CD4-positive, alpha-beta T cell treated with Interleukin-6 at 100 ng/mL for 8 hours (primary cell): ENCODE measurements at places on chromosomes 1 and 21.

GRCh38 chr1:60234776-60235175 is 161.2 kb upstream of the C1orf87 start:
- DNase-seq = no peak

- DNase-seq = no peak
Observed at GRCh38 chr21:33289199-33289819, 23.1 kb downstream of the IL10RB start.

DNA sequence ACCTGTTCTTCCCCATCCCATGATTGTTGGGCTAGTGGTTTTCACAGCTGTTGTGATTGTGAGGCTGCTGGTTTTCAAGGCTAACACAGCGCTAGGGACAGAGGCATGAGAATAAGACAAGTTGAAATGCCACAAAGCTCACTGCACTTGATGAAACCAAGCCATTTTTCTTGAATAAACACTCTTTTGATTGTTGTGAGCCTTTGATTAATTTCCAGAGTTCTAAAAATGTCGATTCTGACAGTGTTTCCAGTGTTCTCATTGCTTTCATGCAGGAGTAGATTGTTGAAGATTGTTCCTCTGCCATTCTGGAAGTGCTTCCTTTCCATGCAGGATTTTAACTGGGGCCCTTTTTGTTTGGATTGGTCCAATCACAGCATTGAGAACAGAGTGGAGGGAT is 134.9 kb upstream of the GRIK3 start:
- DNase-seq = no peak

DNA sequence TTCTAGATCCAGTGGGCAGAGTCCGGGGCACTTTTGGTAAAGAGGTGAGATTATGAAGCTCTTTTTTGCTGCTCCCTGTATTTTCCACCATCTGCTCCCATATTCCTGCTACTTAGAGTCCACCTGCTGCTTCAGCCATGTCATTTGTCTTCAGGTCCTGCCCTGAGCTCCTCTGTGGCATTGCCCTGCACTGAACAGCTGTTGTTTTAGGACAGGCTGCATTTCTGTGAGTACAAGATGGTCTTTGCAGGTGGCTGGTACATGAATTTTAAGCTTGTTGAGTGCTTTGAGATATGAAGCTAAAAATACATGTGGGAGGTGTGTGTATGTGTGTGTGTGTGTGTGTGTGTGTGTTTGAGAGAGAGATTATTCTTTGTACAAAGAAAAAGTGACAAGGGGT is 21.9 kb downstream of the MT1HL1 start:
- no peak for DNase-seq

GRCh38 chr1:36095760-36096405 is 7.2 kb downstream of the ADPRS start:
- DNase-seq = no peak

DNA sequence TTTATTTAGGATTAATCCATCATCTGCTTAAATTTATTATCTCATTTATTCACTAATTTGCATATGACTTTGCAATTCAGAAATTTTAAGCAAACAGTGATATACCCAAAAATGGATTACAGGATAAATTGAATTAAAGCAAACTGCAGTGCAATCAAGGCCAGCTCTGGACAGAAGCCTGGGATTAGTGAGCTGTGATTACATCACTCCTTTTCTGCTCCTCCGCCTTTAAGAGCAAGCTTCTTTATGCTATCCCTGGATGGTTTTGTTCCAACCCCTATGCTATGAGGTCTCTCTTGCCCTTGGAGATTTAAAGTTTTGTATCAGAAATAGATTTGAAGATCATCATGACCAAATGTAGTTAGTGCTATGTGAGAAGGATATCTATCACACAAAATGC is 32.6 kb downstream of the GPR52 start:
- no peak for DNase-seq

DNA sequence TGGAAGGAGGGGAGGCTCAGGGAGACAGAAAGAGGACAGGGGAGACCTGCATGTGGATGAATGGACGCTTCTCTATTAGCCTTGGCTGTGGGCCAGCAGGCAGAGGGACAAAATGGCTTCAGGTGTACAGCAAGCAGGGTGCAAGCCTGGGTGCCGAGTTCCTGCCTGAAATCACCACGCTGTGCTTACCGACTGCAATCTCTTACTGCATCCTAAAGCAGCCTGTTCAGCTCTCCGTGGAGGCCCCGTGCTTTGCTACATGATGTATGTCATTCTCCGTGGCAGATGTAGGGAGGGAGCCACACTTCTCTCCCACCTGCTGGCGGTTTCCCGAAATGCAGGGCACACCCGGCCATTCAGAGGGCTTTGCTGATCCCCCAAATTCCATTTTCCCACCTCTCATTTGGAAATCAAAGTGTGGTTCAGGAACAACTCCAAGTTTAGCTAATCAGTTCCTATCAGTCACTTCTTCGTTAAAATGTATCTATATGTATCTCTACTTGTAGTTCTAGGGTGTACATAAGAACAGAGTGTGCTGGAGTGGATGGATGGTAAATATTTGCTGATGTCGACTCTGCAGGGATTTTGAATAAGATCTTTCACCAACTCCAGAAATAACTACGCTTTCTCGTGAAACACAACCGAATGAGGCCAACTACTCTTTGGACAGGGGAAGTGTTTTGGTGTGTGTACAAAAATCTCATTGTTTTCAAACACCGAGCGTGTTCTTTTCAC is 122.3 kb upstream of the BACE2 start:
- DNase-seq = no peak

DNA sequence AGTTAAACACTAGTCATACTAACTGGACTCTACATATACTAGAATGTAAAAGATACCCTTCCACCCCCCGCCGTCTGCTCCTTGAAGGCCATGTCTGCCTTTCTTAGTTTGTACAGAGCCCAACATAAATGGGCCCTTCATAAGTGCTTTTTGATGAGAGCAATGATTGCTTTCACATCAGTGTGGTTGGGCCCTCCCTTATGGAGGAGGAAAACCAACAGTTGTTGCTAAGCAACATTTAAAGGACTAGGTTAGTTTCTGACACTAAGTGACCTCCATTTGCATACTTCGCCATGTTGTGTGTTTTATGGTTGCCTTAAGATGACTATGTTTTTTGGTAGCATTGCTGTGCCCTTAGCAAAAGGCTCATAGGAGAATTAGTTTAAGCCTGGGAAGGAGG is 182.0 kb upstream of the SGIP1 start:
- peak; percentile 64 for DNase-seq

- no peak for DNase-seq
Observed at GRCh38 chr1:69985376-69985775, 220.0 kb downstream of the LRRC40 start.

DNA sequence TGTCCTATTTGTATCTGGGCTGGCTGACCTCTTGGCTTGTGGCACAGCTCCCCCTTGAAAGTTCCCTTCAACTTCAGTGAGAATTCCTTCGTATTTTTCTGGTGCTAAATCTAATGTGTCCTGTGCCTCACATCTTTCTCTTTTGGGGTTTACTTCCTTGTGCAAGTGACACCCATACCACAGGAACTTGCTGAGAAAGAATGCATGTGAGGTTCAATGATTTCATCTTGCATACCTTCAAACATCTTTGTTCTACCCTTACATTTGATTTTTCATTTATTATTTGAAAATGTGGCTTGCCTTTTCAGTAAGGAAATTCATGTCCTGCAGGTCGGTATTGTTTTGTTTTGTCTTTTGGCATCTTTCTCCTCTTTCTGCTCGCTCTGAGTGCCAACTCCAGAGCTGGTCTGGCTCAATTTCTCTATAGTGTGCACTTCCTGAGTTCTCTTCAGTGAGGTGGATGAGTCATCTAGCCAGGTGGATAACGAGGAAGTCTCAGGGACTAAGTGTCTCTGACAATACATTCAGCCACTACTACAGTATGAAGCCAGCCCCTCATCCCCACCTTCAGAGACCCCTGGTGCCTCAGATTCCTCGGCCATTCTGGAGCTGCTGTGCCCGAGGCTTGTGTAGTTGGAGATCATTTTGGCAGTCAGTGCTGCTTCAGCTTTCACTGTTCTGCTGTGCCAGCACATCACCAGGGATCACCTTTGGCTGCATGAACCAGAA is 59.5 kb downstream of the RIPK4 start:
- no peak for DNase-seq

DNA sequence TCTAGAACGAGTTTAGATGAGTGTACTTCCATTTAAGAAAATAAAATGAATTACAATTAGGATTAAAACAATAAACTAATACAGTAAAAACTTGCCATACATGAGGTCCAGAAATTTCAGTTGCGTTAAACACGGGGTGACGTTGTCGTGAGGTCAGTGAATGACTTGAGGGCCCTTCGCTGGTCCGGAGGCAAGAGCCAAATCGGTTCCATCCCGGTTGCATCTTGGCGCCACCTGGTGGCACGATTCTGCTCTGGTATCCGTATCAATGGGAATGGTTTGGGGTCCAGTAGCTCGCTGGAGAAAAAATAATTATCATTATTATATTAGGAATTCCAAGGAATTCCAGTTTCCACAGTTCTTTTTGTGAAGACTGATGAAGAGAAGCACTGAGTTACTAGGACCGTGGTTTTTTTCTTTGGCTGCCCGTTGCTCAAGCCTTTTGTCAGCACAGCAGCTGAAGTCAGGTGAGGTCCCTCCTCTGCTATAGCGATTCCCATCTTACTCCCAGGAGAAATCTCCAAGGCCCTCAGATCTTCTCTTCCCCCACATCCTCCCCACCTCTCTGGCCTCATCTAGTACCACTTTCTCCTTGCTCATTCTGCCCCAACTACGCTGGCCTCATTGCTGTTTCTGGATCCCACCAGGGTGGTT is 161.4 kb downstream of the SLC35F3 start:
- peak; percentile 50 for DNase-seq

DNA sequence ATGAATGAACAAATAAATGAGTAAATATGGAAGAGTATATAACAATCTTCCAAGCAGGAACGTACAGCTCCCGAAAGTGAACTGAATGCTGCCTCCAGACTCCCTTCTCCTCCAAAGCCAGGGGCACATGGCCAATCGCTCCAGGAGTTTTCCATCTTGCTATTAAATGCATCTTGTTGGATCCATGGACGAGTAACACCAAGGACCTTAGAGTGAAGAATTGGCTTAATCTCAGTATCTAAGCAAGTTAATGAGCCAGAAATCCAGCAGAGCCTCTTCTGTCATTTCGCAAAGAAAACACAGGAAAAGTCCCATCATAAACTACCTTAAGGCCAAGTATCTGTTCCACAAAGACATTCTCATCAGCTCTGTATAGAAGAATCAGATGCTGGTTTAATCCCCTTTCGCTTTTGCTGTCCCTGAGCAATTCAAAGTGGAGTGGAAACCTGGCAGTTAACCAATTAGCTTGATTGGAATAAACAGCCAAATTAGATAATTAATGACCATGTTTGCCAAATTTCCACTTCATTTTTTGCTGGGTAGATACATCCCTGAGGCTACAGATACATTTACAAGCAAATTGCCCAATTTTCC is 116.0 kb downstream of the MIS18A start:
- DNase-seq = no peak

GRCh38 chr21:32315511-32316281 is 17.0 kb downstream of the MRAP start:
- DNase-seq = no peak

- DNase-seq = no peak
Observed at GRCh38 chr1:1003618-1004419, 3.9 kb upstream of the HES4 start.

GRCh38 chr1:206696812-206697585 is 12.3 kb downstream of the MAPKAPK2 start:
- no peak for DNase-seq

- DNase-seq = no peak
Observed at GRCh38 chr1:4935807-4936206, 281.4 kb downstream of the AJAP1 start.

- no peak for DNase-seq
Observed at GRCh38 chr21:27219068-27219467, 252.2 kb upstream of the ADAMTS5 start.

- no peak for DNase-seq
Observed at GRCh38 chr1:56534130-56534651, 45.2 kb downstream of the PLPP3 start.

GRCh38 chr1:110967256-110967655 is 3.5 kb upstream of the LRIF1 start:
- DNase-seq = no peak

DNA sequence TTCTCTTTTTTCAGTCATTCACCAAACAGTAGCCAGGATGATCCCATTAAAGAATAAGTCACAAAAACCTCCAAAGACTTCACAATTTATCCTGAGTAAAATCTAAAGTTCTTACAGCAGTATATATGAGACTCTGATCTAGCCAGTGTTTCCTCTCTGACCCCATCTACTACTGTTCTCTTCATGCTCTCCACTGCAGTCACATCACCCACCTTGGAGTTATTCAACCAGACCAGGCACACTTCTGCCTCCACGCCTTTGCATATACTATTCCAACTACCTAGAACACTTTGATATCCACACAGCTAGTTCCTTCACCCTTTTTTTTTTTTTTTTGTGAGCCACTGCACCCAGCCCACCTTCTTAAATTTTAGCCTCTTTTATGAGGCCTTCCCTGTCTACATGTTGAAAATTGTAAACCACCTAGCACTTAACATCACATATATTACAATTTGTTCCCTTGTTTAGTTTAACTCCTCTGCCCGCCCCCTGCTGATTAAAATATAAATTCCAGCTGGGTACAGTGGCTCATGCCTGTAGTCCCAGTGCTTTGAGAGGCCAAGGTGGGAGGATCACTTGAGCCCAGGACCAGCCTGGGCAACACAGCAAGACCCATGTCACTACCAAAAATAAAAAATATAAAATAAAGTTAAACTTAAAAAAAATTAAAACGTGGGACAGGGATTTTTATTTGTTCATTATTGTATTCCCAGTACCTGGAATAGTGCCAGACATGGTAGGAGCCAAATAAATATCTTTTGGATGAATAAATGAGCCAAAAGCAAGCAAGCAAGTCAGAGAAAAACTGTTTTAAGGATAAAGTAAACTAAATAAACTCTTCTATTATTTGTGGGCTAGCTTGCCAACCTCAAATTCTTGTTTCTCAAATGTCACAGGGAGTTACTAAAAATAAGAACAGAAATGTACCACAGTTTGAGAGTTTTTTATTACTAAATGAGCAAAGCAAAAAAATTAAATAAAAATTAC is 35.2 kb upstream of the MUTYH start:
- DNase-seq = no peak

DNA sequence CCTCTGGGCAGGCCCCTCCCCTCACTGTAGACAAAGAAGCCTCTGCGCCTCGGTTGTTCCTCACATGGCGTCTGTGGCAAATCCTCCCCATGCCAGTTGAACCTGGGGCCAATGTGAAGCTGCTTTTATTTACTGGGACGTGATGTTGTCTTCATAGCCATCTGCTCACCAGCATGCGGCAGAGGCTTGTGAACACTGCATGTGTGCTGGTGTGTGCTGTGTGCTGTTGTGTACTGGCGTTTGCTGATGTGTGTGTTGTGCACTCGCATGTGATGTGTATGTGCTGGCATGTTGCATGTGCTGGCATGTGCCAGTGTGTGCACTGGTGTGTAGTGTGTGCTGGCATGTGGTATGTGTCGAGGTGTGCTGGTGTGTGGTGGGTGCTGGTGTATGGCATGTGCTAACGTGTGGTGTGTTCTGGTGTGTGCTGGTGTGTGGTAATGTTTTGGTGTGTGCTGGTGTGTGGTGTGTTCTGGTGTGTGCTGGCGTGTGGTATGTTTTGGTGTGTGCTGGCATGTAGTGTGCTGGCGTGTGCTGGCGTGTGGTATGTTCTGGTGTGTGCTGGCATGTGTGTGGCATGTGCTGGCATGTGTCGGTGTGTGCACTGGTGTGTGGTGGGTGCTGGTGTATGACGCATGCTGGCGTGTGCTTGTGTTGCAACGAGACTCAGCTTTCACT is 37.2 kb upstream of the TRAPPC10 start:
- DNase-seq = no peak
